ENCODE measurements at places on chromosomes 3 and 15. TPM values are rescaled to one million over a fixed set of nuclear protein-coding genes. Genes with fewer than 3 reads are reported as not detected.
A peak's percentile ranks its signal among the peaks of the same experiment; 100 is the strongest.

DAZL gene
- total RNA-seq, result not detected

LRRN1 gene
- 4.8 TPM for total RNA-seq

KLHL6 gene
- 6.8 TPM for total RNA-seq

GMNC gene
- not detected for total RNA-seq

TGFBR2 gene
- total RNA-seq, result 279 TPM

GAP43 gene
- 1.1 TPM for total RNA-seq

ARHGEF26 gene
- total RNA-seq, result 16.4 TPM

TTLL13 gene
- not detected for total RNA-seq

- H3K27ac ChIP-seq, result no peak overlapping the region
- no peaks in the 10 kb centered on the region for H3K4me1 ChIP-seq
- no peaks in the 10 kb centered on the region for H3K27me3 ChIP-seq
- H3K36me3 ChIP-seq, result no peaks in the 10 kb centered on the region
- no peak overlapping the region for H3K4me3 ChIP-seq
Measured at GRCh38 chr3:134579141-134579665, 71.6 kb downstream of the KY start.

GRCh38 chr3:29642393-29643033 is 361.6 kb downstream of the RBMS3 start:
- H3K4me3 ChIP-seq, result no peak overlapping the region
- no peaks in the 10 kb centered on the region for H3K27me3 ChIP-seq
- DNase-seq, result no peak
- peak overlapping the region; percentile 59 for H3K27ac ChIP-seq

- H3K4me3 ChIP-seq, result no peak overlapping the region
- H3K27me3 ChIP-seq, result no peaks in the 10 kb centered on the region
- H3K4me1 ChIP-seq, result no peaks in the 10 kb centered on the region
- no peaks in the 10 kb centered on the region for H3K36me3 ChIP-seq
- no peak for DNase-seq
Measured at GRCh38 chr3:1292571-1293071, 199.8 kb downstream of the CNTN6 start.

- H3K27me3 ChIP-seq, result no peaks in the 10 kb centered on the region
- H3K4me1 ChIP-seq, result no peaks in the 10 kb centered on the region
- H3K4me3 ChIP-seq, result no peak overlapping the region
- no peaks in the 10 kb centered on the region for H3K36me3 ChIP-seq
Measured at GRCh38 chr3:154334973-154335420, 10.7 kb upstream of the DHX36 start.

GRCh38 chr3:120460862-120461261 is 10.1 kb upstream of the FSTL1 start:
- no peak for DNase-seq
- H3K4me3 ChIP-seq, result no peak overlapping the region
- H3K27ac ChIP-seq, result no peak overlapping the region
- no peaks in the 10 kb centered on the region for H3K27me3 ChIP-seq

DNA sequence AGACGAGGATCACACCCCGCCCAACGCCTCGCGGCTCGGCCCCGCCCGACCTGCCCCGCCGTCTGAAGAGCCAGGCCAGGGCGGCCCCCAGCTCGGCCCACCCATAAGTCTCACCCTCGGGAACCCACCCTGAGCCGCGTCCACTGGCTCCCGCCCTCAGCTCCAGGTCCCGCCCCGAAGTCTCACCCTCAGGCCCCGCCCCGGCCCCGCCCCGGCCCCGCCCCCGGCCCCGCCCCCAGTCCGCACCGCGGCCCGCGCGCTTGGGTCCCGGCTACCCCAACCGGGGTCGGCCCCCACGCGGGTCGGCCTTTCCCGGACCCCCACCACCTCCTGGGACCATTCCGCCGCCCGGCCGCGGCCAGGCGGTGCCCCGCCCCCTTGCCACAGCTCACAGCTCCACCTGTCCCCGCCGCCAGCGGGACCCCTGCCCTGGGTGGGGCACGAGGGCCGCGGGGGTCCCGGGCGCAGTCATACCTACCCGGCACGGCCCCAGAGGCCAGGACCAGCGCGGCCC is 489 bp downstream of the CSPG5 start:
- DNase-seq, result peak; percentile 83
- peak overlapping the region; percentile 67 for H3K4me3 ChIP-seq
- H3K36me3 ChIP-seq, result no peaks in the 10 kb centered on the region

DNA sequence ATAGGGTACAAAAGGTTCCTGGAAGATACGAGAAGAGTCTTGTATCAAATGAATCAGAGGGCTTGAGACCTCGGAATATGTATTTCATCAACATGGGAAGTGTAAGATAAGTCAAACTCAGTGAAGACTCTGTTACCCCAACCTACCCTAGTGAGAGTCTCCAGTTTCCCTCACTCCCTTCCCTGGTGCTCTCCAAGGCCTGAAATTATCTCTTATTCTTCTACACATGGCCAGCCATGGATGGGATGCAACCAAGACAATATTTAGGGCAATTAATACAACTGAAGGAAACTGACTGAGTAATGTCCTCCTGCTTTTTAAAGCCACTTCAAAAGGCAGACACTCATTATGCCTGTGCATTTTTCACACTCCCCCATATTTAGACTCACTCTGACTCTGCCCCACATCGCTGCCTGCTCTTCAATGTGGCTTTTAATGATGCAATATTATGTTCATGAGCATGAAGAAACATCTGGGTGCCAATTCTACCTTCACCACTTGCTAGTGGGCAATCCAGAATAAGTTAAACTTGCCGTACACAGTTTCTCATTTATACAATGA is 137.1 kb upstream of the THBS1 start:
- no peaks in the 10 kb centered on the region for H3K27me3 ChIP-seq
- H3K4me1 ChIP-seq, result no peaks in the 10 kb centered on the region
- H3K4me3 ChIP-seq, result no peak overlapping the region
- no peaks in the 10 kb centered on the region for H3K36me3 ChIP-seq
- no peak overlapping the region for H3K27ac ChIP-seq

DNA sequence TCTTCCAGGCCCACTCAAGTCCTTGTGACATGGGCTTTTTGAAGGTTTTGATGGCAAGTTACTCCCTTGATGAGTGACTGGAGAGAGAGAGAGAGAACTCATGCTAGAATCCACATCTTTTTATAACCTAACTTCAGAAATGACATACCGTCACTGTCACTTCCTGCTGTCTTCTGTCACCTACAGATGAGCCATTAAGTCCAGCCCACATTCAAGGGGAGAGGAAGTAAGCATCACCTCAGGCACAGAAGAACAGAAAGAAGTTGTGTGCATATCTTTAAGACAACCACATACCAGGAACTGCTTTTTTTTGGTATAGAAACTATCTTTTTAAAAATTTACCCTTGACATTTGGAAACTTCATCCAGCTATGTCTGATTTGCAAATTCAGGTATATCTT is 16.6 kb upstream of the TXNRD3 start:
- H3K27me3 ChIP-seq, result no peaks in the 10 kb centered on the region
- DNase-seq, result no peak
- no peak overlapping the region for H3K27ac ChIP-seq
- no peaks in the 10 kb centered on the region for H3K4me1 ChIP-seq
- H3K36me3 ChIP-seq, result no peaks in the 10 kb centered on the region

- peaks cover 2% of the 10 kb centered on the region for H3K36me3 ChIP-seq
- no peaks in the 10 kb centered on the region for H3K4me1 ChIP-seq
- H3K27ac ChIP-seq, result no peak overlapping the region
- no peaks in the 10 kb centered on the region for H3K27me3 ChIP-seq
- DNase-seq, result peak; percentile 69
Measured at GRCh38 chr3:156477323-156477722, 77.6 kb downstream of the SSR3 start.

DNA sequence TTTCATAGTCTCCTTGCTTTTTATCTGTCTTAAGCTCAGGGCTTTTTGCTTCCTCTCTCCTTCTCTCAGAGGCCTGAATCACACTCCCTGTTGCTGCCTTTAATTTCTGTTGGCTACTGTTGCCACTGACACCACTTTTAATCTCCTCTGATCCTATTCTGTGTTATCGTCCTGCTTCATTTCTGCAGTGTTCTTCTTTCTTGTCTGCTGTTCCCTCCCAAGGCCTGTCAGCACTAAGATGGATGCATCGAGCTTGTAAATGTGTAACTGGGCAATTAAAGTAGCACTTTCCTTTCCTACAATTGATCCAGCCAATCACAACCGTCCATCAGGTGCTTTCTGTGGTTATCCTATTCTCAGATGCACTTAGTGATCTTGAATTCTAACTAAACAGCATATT is 71.3 kb upstream of the VEPH1 start:
- no peaks in the 10 kb centered on the region for H3K27me3 ChIP-seq
- H3K27ac ChIP-seq, result no peak overlapping the region
- no peaks in the 10 kb centered on the region for H3K4me1 ChIP-seq
- DNase-seq, result no peak
- no peak overlapping the region for H3K4me3 ChIP-seq
- H3K36me3 ChIP-seq, result no peaks in the 10 kb centered on the region

DNA sequence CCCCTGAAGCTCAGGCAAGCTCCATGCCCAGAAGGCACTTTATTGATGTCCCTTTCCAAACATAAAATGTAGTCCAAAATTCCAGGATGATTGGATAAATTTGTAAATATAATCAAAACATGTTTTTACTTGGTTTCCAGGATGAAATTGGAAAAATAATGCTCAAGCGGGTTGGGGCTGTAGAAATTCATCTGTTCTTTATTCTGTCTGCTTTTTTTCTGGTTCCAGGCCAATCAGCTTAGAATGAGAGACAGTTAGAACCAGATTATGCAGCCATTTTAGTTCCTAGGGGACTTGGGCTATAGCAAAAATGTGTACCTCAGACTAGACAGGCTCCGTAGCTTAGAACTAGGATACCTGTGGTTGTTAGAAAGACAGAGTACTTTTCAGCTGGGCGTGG is 450.8 kb downstream of the MCTP2 start:
- H3K4me3 ChIP-seq, result no peak overlapping the region
- H3K27ac ChIP-seq, result no peak overlapping the region
- no peak for DNase-seq
- H3K36me3 ChIP-seq, result no peaks in the 10 kb centered on the region

DNA sequence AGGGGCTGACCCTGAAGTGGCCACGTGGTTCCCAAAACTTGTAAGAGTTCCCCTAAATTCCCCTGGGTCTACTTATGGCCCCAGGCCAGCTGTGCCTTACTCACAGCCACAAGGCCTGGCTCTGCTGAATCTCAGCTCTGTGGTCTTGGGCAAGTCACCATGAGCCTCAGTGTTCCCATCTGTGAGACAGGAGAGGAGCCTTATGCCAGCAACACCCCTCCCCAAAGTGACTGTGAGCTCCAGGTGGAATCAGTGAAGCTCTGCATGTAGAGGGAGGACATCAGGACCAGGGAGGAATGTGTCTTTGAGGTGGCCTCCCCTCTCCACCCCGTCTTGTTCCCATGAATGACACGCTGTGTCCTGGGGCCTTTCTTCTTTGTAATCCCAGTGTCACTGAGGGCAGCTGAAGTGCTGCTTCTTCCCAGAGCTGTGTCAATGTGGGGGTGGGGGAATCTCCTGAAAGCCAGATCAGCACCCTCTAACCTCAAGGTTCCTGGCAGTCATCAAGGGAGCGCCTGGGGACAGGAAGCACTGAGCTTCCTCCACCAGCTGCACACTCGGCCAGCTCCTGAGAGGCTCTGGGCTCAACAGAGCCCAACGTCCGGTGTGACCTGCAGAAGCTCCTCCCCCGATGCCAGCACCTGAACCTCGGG is 258.9 kb downstream of the UACA start:
- H3K36me3 ChIP-seq, result no peaks in the 10 kb centered on the region
- H3K27ac ChIP-seq, result no peak overlapping the region
- H3K4me1 ChIP-seq, result no peaks in the 10 kb centered on the region
- DNase-seq, result peak; percentile 88
- no peak overlapping the region for H3K4me3 ChIP-seq
